ENCODE measurements at places on chromosomes 13 and 19.

DNA sequence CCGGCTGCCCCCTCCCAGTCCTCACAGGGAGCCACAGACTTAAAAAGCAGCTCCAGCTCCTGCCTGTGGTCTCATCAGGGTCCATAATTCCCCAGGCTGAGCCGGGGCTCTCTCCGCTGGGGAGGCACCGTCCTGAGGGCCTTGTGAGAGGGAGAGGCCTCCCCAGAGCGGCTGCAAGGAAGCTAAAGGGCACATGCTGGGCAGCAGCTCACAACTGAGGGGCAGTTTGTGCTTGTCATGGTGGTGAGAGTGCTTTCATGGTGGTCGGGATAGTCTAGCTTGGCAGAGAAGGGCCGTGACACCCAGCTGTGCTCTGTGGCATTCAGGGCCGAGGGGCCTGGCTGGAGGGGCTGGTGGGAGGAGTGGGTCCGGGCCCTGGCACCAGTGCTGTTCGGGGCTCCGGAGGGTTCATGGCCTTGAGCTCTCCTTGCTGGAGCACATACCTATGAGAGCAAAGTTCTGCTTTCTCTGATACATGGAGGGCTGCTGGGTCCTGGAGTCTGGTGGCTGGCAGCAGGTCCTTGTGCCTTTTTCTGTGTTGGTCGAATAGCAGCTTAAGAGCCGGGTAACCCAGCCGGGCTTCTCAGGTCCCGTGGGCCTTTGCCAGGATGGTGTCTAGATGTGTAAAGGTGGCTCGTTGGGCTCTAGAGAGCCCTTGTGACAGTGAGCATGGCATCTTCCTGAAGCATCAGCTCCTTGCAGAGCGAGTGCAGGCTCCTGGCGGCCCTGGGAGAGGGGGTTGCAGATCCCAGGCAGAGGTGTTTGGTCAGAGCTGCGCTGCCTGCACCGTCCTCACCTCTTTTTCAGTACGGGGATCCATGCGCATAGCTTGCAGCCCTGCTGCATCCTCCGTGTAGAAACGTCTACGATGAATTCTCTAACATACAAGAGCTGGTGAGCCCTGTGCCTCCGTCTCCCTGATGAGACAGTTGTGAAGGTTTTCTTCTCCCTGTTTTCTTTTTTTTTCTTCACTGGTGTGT is 8.8 kb downstream of the UPF1 start:
- DNase-seq = no peak

GRCh38 chr13:75480671-75481175 is 1.2 kb downstream of the TBC1D4 start:
- no peak for DNase-seq

DNA sequence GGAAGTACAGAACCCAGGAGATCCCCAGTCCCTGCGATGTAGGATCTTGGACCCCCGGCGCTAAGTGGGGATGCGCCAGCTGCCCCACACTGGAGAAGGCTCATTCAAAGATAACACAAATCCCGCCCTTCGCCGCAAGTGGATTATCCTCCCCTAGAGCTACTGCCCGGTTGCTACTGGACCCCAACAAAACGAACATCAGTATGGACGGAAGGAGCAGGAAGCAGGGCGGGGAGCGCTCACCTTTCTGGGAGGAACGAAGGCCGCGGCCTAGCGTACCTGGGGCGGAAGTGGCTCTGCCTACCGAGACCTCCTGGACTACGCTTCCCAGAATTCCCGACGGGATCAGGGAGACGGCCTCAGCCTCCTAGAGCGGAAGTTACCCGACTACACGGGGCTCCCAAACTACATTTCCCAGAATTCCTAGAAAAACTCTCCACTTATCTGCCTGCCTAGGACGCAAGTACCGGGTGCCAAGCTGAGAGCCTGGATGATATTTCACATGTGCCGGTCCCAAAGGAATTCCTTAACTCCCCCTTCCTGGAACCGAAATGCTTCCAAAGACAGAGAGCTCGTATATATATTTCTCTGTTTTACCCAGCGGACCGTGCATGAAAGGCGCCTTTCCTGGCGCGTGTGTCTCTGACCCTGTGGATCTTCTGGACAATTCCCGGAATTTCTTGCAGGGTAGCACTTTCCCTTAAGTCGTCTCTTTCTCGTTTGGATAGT is at the start of gene ZNF112:
TSS of gene ZNF112 (minus strand) at position 298 of the 729 bp plus-strand sequence. CDS start 16,141 bp downstream, outside the sequence.
- peak; percentile 80 for DNase-seq

DNA sequence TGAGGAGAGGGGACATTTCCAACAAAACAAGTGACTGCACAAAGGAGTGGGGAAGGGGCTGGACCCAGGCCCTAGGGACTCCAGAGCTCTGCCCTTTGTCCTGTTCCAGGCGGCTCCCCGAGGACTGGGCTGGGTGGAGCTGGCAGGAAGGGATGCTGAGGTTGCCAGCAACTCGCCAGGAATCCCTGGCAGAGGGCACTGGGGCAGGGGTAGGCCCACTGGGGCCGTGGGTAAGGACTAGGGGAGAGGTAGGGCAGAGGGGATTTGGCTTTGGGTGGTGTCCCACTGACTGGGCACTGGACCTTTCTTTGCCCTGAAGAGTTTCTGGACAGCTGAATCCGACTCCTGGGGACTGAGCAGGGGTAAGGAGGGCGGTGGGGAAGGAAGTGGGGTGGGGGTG is 7.9 kb downstream of the LIPE start:
- no peak for DNase-seq

DNA sequence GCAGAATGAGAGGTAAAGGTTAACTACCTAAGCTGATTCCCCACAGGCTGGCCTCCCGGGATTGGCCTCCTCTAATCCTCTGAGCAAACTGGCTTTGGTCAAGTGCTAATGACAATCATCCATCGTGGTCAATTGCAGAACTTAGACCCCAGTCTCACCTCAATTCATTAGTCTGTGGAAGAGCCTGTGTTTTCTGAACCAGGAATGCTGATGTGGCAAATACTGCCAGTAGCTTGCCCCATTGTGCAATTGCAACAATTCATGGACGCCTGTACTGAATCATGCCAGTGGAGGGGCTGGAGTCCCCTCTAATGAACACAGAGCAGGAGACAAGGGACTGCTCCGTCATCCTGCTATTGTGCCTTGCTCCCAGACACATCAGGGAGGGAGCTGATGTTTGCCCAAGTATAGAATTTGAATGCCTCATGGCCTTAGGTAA is 1256.5 kb downstream of the EFNB2 start:
- DNase-seq = no peak

GRCh38 chr13:20869540-20869939 is 33.0 kb downstream of the XPO4 start:
- DNase-seq = no peak

DNA sequence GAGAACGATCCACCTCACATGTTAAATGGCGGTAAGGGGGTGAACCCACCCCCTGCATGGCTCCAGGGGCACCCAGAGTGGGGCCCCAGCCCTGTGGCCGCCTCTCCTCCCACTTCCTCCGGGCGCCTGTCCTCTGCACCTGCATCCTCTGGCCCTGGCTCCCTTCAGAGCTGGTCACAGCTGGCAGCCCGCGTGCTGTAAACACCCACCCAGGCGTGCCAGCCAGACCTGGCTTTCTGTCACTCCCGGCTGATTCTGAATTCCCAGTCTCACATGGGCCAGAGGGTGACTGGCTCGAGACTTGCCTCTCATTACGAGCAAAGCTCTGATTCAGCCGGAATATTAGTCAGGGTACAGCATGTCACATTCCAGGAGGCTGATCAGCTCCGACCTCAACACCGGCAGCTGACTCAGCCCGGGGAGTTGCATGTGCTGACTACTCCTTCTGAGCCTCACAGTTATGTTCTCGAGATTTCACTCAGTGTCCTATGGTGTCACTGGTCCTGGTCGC is 75.1 kb downstream of the GNG7 start:
- no peak for DNase-seq

- DNase-seq = no peak
These were observed 19.6 kb downstream of the IER2 start for GRCh38 chr19:13169769-13170168.

GRCh38 chr19:23916991-23917390 is 2.3 kb downstream of the ZNF726 start:
- no peak for DNase-seq

DNA sequence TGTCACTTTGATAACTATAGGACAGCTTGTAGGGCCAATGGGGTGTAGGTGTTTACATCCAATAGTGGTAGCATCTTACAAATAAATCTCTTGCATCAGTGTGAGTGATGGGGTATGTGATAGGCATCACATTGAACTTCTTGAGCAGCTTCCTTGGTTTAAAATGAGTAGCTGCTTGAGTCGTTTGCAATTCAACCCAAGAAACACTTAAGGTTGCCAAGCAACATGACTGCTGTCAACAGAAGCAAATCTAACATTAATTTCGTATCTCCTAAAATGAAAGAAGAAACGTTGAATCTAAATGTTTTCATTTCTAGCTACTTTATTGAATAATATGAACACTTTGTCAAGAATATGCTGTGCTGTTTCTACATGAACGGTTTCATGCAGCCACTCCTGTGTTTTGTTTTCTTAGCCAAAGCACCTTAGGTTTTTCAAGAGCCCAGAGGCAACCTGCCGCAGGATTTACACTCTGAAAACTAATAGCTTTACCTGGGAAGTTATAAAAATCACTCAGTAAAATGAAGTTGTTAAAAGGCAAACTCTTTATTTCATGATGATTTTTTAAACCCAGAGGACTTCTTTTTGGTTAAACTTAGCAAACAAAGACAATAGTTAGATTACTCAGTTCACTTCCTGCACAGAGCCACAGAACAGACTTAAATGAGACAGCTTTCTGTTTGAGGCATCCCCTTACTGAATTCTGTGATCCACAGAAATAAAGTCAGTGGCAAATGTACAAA is 305.2 kb downstream of the MTUS2 start:
- no peak for DNase-seq

DNA sequence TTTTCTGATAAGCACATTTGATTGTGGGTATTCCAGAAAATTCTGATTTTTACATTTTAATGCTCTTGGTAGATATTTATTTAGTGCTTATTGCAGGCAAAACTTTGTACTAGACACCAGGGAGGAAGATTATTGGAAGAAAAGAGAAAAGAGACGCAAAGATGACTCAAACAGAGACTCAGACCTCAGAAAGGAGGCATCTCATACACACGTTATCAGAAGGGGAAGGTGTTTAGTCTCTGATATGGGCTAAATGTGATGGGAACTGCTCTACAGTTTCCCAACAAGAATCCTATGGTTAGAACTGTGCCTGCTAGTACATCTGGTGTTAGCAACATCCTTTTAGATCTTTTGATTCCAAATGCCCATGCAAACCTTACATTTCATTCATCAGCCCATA is 245.6 kb downstream of the KLF5 start:
- no peak for DNase-seq

- no peak for DNase-seq
These were observed 126.6 kb upstream of the KLF5 start for GRCh38 chr13:72932250-72932649.

- no peak for DNase-seq
These were observed 2.4 kb downstream of the TICAM1 start for GRCh38 chr19:4829001-4829712.

DNA sequence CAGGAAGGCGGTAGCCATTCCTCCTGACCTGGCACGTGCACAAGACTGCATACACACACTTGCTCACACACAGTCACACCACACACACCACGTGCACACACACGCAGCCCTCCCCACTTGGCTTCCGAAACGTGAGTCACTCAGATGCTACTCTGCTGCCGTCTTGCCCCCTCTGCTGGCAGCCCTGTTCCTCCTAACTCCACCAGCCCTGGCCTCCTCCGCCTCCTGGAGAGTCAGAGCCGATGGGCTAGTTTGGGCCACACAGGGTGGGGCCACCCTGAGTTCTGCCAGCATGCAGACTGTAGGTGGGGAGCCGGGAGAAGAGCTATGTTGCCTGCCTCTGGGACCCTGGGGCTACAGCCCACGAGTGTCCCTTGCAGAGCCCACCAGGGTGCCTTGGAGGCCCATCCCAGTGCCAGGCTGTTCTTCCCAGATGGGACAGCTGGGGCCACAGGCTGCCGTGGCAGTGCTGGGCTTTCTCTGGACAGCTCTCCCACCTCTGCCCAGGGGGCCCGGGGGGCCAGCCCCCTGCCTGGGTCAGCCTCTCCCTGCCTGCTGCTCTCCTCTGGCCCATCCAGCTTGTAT is 12.1 kb downstream of the PIN1 start:
- no peak for DNase-seq

DNA sequence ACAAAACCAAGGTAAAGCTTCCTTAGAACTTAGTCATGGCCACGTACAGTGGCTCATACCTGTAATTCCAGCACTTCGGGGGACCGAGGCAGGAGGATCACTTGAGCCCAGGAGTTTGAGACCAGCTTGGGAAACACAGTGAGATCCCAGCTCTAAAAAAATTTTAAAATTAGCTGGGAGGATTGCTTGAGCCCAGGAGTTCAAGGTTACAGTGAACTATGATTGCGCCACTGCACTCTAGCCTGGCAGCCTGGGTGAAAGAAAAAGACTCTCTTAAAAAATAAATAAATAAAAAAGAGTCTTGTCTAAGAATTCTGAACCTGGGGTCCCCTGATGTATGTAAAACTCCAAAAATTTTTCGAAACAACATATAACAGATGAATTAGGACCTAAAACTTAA is 34.9 kb downstream of the N4BP2L2 start:
- DNase-seq = no peak

GRCh38 chr13:76756451-76756850 is 129.8 kb downstream of the KCTD12 start:
- DNase-seq = no peak

GRCh38 chr13:105338006-105338405 is 1197.5 kb downstream of the EFNB2 start:
- DNase-seq = no peak

DNA sequence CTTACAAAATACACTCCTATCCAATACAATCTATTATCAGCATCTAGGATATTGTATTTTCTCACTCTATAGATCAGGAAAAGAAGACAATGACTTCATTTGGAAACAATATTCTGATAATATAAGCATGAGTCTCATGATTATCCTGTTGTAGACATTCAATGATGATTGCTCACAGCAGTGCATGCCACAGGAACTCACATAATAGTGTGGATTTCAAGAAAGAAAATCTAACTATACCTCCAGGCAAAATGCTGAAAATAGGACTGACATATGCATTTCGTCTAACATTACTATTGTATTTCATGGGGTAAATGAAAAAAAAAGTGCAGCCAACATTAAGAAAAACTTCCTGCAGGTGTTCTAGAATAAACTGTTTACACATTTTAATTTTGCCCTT is 122.6 kb downstream of the POSTN start:
- no peak for DNase-seq
